ENCODE measurements at places on chromosomes 6 and 20.
A peak's percentile ranks its signal among the peaks of the same experiment; 100 is the strongest.

DNA sequence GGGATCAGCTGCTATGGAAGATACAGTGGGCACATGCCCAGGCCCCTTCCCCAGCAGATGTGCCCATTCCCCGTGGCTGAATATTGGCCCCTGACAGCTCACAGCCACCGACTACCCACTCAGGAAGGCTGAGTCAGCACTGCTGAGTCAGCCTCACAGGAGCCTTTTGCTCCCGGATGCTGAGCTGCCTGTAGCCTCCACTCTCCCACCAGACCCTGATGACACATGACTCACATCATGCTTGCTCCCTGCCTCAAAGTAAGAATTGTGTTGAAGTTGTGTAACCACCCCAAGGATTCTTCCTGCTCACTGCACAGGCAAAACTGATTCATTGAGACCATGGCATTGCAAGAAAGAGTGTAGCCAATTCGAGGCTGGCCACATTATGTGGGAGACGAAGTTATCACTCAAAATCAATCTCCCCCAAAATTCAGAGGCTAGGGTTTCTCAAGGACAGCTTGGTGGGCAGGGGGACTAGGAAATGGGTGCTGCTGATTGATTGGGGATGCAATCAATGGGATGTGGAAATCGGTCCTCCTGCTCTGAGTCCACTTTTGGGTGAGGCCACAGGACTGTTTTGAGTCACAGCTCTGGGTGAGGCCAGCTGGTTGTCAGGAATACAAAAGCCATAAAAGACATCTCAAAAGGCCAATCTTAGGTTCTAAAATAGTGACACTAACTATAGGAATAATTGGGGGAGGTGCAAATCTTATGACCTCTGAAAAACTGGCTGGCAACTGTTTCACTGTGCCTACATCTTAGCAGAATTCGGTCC, 556.6 kb upstream of the CDH4 start:
- DNase-seq = no peak

GRCh38 chr6:158389193-158389919, 77.1 kb downstream of the TULP4 start:
- no peak for DNase-seq

DNA sequence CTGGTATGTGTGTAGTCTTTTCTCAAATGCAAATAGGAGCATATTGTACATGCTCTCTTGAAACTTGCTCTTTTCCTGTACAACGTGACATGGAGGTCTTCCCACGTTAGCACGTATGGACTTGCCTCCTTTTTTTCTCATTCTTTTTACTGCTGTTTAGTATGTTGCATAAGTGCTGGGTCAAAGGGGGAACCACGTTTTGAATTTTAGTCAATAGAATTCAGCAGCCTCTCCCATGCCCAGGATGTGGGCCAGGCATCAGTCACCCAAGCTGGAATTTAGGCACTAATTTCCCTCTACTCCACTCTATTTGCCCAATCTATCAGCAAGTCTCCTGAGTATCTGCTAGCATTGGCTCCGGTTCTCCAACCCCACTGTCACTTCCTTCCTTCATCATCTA, 41.5 kb upstream of the RNF24 start:
- DNase-seq = no peak

- no peak for DNase-seq
Measured at GRCh38 chr6:143545165-143545564, 33.6 kb upstream of the FUCA2 start.

GRCh38 chr6:108163644-108164542, 1.9 kb upstream of the NR2E1 start:
- DNase-seq = no peak

- DNase-seq = no peak
Measured at GRCh38 chr6:31896856-31897611, 464 bp downstream of the EHMT2 start.

DNA sequence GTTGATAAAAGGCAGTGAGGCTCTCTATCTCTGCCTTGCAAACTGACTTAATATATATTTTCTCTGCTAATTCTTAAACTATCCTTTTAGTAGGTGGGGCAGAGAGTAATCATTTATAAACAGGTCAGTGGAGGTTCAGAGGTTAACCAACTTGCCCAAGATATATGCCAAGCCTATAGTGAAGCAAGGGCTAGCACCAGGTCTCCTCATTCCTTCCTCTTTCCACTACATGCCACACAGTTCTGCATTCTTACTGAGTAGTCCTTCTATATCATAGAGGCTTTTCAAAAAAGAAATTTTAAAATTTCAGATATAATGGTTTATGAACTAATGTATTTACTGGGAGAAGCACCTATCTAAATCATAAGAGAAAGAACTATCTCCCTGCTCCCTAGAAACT, 8.5 kb downstream of the ARG1 start:
- DNase-seq = no peak

DNA sequence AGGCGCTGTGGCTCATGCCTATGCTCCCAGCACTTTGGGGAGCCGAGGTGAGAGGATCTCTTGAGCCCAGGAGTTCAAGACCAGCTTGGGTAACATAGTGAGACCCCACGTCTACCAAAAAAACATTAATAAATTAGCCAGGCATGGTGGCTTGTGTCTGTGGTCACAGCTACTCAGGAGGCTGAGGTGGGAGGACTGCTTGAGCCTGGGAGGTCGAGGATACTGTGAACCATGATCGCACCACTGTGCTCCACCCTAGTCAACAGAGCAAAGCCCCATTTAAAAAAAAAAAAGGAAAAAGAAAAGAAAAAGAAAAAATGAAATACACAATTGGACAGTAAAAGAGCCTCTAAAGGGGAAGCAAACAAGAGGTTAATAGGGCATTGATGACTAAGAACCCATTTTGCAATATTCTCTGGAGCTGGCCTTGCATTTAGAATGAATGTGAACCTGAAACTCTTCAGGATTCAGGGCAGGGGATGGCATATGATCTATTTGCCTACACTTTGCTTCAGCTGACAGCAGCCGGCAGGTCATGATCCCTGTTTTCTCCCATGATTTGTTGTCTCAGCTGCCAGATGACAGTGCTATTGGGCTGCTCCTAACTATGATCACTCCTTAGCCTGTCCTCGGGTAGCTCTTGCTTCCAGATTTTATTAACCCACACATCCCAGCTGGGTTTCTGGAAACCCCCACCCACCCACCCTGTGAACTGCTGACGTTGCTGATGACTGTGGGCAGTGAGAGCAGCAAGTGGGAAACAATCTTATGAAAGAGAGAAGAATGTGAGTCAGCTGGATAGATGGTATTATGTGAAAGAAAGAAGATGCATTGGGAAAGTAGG, 83.8 kb upstream of the ELOVL5 start:
- no peak for DNase-seq

DNA sequence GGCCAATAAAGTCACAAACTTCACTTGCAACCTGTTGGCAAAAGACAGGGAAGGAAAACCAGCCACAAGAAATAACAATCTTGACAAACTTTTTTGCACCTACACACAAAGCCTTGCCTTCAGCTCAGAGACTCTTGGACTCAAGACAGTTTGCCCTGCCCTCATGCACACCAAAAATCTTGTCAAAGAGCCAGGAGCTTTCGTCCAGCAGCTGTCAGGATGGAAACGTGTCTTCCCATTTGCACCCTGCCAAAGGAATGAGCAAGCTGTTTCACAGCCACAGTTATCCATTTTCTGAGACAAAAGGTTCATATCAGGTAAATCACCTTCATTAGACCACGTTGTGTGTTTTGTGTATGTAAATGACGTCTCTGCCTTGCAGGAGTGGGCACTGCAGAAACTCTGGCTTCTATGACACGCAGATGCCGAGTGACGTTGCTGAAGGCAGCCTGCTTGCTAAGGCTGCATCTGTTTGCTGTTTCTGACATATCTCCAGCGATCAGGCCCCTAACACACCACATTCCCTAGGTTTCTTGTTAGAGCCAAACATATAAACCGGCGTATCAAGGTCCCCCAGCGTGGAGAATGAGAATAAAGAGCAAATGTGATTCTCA, 193.4 kb downstream of the SYNDIG1 start:
- DNase-seq = no peak

GRCh38 chr6:81793821-81794475, 41.5 kb upstream of the TENT5A start:
- DNase-seq = no peak

DNA sequence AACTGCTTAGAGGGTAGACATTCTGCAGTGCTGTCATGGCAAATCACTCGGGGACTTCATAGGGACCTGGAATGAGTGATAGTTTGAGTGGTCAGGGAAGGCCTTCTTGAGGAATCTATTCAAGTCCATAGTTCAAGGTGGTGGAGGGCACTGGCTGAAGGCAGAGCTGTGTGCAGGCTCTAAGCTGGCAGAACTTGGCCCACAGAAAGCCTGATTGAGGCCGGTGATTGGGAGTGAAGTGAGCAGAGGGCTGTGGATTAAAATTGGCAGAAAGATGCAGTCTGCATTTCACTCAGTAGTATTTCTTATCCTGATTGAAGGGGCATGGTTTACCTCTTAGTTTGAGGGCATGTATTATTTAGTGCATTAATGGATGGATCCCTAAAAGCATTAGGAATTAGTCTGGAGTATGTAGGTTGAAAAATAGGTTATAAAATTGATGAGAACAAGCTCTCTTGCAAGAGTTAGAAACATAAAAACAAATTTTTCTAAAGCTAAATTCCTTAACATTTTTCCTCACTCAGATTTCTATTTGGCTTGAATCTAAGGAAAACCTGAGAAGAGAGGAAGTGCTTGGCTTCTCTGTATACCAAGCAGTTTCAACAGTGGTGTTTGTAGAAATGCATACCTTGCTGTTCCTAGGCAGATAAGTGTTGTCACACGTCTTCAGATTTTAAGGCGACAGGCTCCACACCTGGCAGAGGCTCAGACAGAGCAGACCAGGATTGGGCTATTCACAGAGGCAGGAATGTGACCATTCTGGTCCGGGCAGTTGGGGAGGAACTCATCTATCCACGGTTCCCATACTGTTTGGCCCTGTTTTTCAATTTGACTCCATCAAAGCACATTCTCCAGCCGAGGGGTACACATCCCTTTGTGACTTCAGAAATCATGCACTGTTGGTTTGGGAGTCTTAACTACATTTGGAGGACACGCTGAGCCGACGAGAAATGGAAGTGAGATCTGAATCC, 45.2 kb downstream of the UTRN start:
- DNase-seq = peak; percentile 71

Data from progenitor cell of endocrine pancreas (in vitro differentiated cells).